Fibroblast of skin of left quadriceps (primary cell): ENCODE measurements at places on chromosomes 1 and 21.

DNA sequence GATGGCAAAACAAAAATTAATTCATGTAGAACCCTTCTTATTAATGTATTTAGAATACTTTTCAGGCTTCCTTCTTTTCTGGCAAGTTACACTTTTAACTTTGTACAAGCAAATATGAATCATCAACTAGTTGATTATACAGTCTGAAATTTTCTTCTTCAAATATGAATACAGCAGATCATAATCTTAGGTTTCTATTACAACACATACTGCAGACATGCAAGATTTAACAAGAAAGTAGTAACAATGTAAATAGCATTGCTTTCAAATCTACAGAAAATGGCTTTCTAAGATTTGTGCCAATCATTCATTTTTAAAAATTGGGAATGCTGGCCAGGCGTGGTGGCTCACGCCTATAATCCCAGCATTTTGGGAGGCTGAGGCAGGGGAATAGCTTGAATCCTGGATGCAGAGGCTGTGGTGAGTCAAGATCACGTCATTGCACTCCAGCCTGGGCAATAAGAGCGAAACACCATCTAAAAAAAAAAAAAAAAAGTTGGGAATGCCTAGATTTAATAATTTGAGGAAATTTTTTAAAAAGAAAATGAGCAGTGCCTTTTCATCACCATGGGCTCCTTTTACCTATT lies 68.4 kb upstream of the DPYD start:
- no peak for DNase-seq

DNA sequence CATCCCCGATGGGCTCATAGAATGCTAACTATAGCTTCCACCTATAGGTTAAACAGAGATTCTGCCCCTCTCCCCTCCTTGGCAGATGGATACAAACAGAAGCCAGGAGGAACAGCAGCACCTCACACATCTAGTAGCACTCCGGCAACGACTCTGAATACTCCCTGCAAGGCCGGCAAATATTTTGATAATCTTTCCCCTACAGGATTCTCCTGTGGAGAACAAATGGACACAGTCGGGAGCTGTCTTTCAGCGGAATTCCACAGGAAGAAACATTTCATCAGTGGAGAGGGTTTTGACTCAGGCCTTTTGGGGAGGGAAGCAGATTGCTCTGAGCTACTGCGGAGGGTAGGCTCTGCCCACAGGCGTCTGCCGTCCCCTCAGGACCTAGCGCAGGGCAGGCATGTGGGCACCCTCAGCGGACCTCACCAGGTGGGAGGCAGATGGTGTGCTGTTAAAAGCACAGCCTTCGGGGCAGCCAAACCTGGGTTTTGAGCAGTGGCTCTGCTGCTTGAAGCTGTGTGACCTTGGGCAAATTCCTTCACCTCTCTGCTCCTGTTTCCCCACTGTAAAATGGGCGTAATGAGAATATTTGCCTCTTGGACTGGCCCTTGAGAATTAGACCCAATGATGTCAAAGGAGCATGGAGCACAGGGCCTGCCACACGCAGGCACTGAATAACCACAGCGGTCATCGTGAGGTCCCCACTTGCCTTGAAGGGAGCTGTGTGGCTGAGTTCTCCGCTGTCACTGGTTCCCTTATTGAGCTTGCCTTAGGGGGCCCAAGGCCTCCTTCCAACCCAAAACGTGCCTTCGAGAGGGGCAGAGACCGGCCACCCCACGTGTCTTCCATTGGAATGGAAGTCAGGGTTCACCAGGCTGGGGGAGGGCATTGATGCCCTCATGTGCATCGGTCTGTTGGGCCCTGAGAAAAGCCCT lies 19.2 kb upstream of the BCAR3 start:
- no peak for DNase-seq

DNA sequence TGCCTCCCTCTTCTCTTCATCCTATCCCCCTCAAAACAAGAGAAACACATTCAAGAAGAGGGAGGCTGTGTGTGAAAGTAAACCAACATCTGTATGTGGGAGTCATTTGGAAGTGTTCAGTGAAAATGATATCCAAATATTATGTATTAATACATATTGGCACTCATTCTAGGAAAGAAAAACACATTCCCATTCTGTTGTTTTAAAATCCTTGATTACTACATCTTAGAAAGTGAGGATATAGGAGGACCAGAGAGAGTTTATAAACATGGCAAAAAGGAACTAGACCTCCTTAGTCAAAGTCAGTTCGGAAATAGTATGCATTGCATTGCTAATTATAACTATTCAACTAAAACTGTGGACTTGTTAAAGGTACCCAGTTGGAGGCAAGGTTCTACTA lies 786.6 kb downstream of the ADGRL2 start:
- no peak for DNase-seq

DNA sequence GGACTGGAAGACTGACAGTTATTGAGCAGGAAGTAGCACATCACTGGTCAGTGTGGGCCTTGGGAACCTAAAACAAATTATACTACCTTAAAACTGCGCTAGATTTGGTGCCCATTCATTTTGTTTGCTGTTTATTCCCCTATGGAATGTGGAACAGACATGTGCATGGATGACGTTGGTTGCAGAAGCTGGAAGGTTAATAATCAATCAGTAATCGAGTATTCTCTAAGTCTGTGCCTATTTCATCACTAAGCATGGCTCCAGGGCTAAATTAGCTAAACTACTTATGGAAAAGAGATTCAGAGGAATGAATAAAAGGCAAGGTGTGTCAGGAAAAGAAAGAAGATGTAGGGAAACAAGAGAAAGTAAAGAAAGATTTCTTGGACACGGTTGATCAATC lies 33.5 kb upstream of the DPT start:
- no peak for DNase-seq

DNA sequence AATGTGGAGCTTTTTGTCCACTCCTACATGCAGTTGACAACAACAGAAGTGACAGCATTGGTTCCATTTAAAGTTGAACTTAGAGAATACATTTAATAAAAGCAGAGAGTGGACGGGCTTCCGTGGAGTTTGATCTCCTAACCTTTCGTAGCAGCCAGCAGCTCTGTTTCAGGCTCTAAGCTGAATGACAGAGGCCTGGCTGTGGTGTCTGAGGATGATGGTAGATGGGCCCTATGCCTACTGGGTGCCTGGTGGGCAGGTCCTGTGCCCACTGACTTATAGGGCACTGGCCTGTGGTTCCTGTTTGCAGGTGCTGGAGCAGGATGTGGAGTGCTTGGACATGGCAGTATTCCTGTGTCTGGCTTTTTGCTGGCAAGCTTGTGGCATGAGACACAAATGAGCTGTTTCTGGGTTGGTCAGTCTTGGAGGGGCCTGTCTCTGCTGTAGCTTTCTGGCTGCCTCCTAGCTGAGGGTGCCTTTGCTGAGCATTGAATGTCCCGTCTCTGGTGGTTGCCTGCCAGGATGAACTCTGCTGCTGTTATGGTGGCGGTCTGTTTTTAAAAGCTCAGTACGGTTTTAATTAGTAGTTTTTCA lies 54.6 kb downstream of the PRDM2 start:
- DNase-seq: no peak

GRCh38 chr1:224338150-224338838 lies 8.3 kb upstream of the NVL start:
- DNase-seq: no peak

GRCh38 chr1:12615865-12616708 lies 1.9 kb downstream of the DHRS3 start:
- DNase-seq: no peak

- DNase-seq: no peak
These were observed 16.2 kb downstream of the CNST start for GRCh38 chr1:246582301-246583055.

GRCh38 chr1:203558064-203558760 lies 64.3 kb downstream of the OPTC start:
- DNase-seq: peak; percentile 93

GRCh38 chr1:224763126-224763775 lies 147.1 kb downstream of the CNIH3 start:
- DNase-seq: no peak

GRCh38 chr1:171250263-171250662 lies 2.0 kb downstream of the FMO1 start:
- DNase-seq: no peak

DNA sequence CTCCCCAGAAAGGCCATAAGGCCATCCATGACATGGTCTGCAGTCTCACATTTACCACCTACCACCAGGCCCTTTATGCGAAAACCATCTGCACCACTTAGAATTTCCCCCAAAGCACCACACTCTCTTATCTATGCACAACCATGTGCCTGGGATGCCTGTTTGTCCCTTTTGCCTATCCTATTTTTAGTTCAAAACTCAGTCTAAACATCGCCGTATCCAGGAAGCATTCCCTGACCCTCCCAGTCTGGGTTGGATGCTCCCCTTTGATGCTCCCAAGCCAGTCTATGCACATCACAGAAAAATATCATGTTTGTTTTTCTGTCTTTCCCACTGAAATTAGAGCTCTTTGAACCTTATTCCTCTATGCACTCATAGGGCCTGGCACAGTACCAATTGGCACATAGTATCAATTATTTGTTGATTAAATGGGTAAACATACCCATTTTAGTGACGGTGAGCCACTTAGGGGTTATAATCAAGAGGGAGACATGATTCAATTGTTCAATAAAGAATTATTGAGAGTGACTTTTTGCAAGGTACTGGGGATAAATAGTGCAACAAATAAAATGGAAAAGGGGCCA lies 6.7 kb downstream of the MPL start:
- no peak for DNase-seq

GRCh38 chr1:79955966-79956365 lies 949.4 kb upstream of the ADGRL4 start:
- DNase-seq: no peak

GRCh38 chr1:26353976-26354820 lies at the start of gene CRYBG2:
CRYBG2 (minus strand) TSS chr1:26354130; CDS start chr1:26346657, 7,473 bp downstream.
- no peak for DNase-seq

- no peak for DNase-seq
These were observed 8.1 kb downstream of the BLACAT1 start for GRCh38 chr1:205447457-205448341.

GRCh38 chr1:13600762-13601453 lies 17.3 kb downstream of the PDPN start:
- no peak for DNase-seq

- DNase-seq: no peak
These were observed 815.6 kb downstream of the LTN1 start for GRCh38 chr21:28177124-28177523.

GRCh38 chr1:22582661-22583635 lies 19.7 kb downstream of the EPHA8 start:
- no peak for DNase-seq
